ENCODE measurements at places on chromosomes 2 and 18. TPM values are rescaled to one million over a fixed set of nuclear protein-coding genes. Genes with fewer than 3 reads are reported as not detected.

GRCh38 chr18:9643549-9643948, 29.2 kb upstream of the PPP4R1 start:
- no peak for DNase-seq

GRCh38 chr18:24785019-24785418, 324.6 kb downstream of the HRH4 start:
- peak; percentile 80 for DNase-seq

GRCh38 chr18:11516751-11517503, 92.5 kb upstream of the SLC35G4 start:
- DNase-seq, result no peak

- no peak for DNase-seq
Observed at GRCh38 chr2:8563814-8564474, 117.9 kb upstream of the ID2 start.

- DNase-seq, result no peak
Observed at GRCh38 chr2:232798187-232798586, 21.8 kb upstream of the KCNJ13 start.

DNA sequence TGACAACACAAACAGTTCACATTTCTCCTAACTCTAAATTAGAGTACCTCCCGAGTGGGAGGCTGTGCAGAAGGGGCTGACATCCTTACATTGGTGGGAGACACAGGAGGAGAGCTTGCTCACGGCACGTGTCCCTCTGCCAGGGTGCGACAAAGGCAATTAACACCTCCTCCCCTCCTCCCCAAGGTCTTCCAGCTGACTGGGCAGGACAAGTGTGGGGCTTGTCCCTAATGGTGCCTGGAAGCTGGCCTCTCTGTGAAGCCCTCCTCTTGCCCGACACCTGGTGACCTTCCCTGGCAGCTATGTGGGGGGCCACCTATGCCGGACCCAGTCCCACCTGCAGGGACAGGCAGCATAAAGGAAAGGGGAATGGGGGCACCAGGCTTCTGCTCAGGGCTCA, 57.0 kb downstream of the FAM168B start:
- no peak for DNase-seq

DNA sequence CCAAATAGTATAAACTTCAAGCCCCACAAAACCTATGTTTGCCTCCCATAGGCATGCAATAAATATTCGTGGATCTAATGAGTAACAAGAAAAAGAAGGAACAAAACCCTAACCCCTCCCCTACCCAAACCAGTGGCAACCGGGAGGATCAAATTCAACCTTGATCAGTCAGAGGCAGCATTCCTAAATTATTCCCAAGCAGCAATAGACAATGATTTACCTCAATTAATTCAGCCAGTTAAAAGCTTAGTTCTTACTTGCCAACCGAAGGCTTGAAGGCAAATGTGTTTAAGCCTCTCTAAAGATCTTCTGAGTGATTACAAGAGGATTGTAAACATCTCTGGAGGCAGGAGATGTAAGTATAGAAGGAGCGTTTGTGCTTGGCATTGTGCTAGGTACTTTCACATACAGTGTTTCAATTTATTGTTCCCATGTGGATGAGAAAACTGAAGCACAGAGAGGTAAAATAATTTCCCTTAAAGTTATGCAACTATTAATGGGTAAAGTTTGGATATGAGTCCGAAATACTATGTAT, 197.7 kb downstream of the MTX2 start:
- no peak for DNase-seq

DNA sequence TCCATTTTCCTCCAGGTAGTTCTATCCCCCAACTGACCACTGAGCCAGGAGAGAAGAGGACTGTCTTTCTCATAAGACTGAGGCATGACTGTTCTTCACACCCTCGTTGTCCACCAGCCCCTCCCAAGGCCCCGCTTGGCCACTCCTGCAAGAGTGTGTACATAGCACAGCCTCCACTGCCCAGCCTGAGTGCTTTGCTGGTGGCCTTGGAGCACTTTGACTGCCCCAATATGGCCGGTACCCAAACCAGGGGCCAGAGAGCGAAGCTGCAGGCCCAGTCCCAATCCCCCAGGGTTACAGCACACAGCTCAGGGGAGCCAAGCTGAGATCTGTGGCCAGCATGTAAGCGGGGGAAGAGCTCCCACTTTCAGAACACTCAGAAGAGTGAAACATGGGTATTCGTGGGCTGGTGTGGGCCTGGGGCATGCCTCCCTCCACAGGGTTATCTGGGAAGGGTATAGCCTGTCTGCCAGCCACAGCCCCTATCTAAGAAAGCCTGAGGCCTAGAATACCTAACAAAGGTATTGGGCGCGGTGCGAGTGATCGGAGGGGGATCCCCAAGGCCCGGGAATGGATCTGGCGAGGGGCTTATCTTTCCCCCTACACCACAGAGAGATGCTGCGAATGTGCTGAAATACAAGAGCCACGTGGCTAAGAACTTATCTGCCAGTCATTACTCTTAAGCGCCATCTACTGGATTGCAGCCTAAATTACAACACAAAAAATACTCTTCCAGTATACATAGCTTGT, 163.8 kb downstream of the WDPCP start:
- DNase-seq, result no peak

DNA sequence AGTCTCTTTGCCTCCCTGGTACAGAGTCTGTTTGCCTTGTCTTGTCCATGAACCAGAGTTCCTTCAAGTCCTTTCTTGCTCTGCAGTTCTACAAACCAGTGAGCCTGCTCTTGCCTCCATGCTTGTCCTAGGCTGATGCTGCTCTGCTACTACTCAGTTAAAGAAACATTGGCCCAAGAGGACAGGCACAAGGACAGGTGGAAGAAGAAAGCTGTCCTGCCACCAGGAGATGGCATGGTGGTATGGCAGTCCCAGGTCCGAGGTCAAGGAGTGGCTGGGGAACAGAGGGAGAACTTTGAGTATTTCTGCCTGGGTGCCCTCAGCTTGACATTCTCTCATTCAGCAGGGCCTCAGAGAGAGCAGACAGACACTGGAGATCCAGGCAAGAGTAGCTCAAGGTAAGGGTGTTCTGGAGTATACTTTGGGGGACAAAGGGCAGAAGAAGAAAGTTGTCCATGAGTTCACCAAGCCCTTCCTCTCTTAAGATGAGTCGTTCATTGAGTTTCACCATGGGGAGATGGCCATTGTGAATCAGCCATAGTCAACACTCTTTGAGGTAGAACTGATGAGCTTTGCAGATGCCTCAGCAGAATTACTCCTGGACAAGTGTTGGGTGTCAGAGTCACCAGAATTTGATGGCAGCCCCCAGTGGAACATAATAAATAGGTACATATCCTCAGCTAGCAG, 20.4 kb downstream of the TTC32 start:
- DNase-seq, result peak; percentile 64

- DNase-seq, result no peak
Observed at GRCh38 chr2:120826260-120826648, 90.6 kb downstream of the GLI2 start.

DNA sequence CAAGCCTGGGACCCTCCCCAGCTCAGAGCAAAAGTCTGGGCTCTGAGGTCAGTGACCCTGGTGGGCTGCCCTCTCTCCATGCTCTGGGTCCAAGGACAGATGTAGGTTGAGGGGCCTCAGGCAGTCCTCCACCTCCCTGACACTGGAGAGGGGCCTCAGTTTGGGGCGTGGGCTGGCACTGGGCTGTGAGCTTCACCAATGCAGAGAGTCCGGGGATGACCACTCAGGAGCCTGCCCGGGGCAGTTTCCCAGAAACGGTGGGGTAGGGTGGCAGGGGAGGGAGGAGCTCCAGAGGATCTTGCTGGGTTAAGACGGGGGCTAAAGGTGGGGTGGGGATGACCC, 40.5 kb upstream of the SMAD7 start:
- DNase-seq, result no peak

DNA sequence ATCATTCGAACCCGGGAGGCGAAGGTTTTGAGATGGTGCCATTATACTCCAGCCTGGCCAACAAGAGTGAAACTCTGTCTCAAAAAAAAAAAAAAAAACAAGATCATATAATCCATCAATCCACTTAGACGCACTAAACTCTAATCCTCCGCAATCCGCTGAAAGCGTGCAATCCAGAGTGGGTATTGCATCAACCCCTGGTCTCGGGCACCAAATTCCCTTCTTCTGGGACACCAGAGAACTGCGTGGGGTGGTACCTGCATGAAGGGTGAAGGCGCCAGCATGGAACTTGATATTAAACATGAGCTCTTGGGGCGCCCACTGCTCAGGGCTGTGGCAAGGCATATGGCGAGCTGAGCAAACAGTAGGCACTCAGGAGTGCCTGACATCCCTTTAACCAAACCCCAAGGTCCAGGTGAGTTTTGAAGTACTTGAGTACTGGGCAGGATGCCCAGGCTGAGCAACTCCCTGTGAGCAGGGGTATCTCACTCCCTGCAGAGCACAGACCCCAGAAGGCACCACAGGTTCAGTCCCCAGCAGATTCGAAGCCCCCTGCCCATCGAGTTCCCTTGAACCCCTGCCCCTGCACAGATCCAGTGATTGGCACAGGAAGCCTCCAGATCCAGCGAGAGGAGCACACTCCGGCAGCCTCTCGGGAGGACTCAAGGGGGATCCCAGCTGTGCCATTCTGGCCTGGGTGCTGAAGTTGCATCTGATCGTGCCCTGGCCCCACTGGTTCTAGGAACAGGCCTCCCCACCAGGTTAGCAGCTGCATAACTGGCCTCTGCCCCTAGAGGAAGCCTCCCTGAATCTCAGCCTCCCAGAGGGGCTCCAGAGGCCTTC, 8.0 kb downstream of the ALPI start:
- no peak for DNase-seq

Gene AGXT
- total RNA-seq, result not detected

Gene SAG
- total RNA-seq, result not detected

Gene RGPD3
- total RNA-seq, result 0.42 TPM

All from esophagus muscularis mucosa (tissue), 4 donors.